GM12891 (cell line): ENCODE measurements at places on chromosomes 16 and 17.

GRCh38 chr17:50867363-50868139 is 1.4 kb upstream of the TOB1 start:
- no peak for DNase-seq

DNA sequence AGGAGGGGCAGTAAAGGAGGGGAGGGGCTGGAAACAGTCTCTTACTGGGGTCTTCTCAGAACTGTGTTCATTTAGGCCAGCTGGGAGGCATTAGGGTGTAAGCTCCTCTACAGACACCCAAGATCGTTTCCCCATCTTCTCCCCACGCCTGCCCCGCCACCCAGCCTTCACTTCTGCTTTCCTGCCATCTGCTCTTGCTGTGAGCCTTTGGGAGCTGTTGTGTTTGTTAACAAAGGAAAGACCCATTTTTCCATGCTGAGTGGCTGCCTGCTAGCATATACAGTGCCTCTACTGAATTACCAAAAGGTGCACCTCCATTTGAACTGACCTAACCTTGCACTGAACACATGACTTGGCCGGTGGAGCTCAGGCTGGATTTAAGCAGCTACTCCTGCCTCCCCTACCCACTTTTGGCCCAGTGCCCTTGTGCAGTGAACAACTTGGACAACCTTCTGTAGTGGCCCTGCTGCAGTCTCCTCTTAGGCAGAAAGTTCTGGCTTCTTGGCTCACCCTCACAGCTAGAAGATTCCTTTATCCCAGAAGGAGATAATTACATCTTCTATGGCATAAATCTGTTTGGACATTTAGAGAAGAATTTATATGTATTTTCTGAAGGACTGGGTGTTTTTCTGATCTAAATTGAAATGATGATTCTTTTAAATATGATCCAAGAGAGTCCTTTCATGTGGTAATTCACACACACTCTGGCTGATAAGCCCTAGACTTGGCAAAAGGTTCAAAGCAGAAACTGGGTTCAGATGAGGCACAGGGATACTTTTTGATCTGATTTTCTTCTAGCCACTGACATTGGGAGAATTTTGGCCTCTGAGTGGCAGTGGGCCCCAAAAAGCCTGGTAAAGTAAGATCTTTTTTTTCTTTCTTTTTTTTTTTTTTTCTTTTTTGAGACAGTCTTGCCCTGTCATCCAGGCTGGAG is 81.9 kb upstream of the HNF1B start:
- no peak for DNase-seq

- DNase-seq = no peak
These were observed 2.0 kb upstream of the VAT1L start for GRCh38 chr16:77786186-77786847.

DNA sequence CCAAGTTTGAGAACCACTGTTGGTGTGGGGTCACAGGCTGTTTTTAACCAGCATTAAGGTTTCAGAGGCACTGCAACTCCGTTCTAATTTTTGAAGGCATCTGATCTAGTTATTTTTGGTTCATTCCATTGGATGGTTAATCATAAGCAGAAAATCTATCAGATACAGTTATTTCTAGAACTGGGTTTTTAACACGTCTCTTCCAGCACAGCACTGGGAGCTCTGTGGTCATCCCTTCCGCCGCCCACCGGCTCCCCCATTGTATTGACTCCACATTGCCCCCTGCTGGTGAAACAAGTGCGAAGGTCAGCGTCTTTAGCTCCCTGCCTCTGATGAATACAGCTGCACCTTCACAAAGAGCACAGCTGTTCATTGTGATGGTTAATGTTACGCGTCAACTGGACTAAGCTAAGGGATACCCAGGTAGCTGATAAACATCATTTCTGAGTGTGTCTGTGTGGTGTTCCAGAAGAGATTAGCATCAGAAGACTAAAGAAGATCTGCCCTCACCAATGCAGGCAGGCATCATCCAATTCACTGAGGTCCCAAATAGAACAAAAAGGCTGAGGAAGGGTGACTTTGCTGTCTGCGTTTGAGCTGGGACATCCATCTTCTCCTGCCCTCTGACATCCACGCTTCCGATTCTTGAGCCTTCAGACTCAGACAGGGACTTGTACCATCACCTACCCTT is 8.5 kb downstream of the CCL18 start:
- DNase-seq = peak; percentile 35

GRCh38 chr16:70788668-70789594 is 12.0 kb downstream of the VAC14 start:
- DNase-seq = no peak

DNA sequence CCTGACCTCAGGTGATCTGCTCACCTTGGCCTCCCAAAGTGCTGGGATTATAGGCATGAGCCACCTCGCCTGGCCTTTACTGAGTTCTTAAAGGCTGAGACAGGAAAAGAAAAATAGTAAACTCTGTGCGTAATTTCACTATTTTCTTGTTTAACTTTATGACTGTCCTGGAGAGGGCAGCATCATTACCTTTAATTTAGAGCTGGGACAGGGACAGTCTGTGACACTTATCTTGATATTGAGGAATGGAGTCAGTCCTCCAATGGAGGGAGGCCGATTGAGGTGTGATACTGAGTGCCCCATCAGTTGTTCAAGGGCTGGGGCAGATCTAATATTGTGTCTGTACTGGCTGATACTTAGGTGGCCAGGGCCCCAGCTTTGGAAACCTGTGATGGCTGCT is 21.5 kb upstream of the SPN start:
- no peak for DNase-seq

- no peak for DNase-seq
These were observed 665.2 kb downstream of the TOX3 start for GRCh38 chr16:51881731-51882130.

GRCh38 chr17:44307387-44308186 is 814 bp upstream of the RUNDC3A start:
- DNase-seq = no peak

DNA sequence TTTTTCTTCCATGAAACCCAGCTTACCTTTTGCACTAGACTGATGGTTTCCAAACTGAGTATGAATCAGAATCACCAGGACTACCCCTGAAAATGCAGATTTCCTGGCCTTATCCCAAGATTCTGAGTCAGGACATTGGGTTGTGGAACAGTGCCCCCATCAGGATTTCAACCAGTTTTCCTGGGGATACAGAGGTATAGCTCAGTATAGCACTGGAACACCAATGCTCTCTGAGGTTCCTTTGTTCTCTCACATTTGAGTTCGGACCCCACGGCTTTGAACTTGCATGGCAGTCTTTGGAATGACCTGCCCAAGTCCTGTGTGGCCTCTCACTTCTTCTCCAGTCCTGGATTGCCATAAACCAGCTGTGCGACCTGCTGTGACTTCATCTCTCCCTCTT is 12.8 kb upstream of the CCL8 start:
- no peak for DNase-seq
